ENCODE measurements at places on chromosomes 3 and 15.

DNA sequence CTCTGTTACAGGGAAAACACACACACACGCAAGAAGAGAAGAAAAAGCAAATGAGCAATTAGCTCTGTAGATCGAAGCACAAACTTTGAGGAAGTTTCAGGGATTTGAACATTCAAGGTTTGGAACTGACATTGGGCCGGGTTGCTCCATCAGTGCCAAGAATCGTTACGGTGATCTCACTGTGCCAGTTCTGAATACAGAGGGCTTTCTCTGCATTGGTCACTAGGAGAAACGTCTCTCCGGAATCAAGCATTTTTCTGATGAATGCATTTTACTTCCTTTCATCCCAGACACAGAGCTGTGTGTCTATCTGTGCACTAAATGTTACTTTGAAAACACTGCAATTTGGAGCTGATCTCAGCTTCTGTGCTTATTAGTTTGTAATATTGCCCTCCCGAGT, 11.2 kb downstream of the HRH1 start:
- no peak for DNase-seq

- no peak for DNase-seq
These were observed 16.1 kb upstream of the GCSAM start for GRCh38 chr3:112149136-112149535.

- no peak for DNase-seq
These were observed 2.7 kb upstream of the KNSTRN start for GRCh38 chr15:40379853-40380252.

GRCh38 chr15:34122771-34123183, 20.9 kb downstream of the PGBD4 start:
- DNase-seq = no peak

DNA sequence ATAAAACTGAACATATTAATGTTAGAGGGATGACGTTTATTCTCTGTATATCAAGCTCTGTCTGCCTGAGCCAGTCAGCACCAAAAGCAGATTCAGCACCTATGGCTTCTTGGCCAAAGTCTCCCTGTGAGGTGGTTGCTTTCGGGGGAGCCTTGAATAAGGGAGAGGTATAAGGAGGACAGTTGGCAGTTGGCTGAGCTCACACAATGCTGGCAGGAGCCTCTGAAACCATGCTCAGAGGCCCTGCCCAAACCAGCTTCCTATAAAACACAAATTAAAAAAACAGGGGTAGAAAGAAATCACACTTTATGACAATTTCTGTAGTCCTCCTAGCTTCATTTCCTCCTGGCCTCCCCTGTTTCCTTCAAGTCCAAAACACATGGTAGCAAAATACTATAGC, 18.8 kb downstream of the ARHGEF3 start:
- DNase-seq = no peak

GRCh38 chr3:10289077-10289476, 3.7 kb downstream of the GHRL start:
- no peak for DNase-seq

GRCh38 chr3:70333080-70333479, 20.6 kb upstream of the MDFIC2 start:
- no peak for DNase-seq

- no peak for DNase-seq
These were observed 48.1 kb upstream of the NPAP1 start for GRCh38 chr15:24627443-24627842.

GRCh38 chr3:112741983-112742382, 101.0 kb upstream of the CCDC80 start:
- no peak for DNase-seq

GRCh38 chr3:189638276-189639031, 7.3 kb downstream of the TP63 start:
- DNase-seq = no peak

DNA sequence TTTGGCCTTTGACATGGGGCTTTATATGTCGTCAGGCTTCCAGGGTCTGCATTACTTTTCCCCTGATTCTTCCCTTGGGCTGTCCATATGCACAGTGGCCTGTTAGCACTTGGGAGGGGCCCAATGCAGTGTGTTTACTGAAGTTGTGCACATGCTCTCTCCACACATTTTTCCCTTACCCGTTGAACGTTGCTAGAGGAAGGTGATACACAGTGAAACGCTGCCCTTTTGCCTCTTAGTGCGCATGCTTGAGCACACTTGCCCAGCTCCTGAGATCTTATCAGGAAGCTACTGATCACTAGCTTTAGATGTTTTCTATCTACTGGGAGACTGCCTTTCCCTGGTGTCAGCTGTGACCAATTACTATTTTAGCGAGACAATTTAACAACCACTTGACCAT, 1198.0 kb downstream of the ROBO1 start:
- DNase-seq = no peak

DNA sequence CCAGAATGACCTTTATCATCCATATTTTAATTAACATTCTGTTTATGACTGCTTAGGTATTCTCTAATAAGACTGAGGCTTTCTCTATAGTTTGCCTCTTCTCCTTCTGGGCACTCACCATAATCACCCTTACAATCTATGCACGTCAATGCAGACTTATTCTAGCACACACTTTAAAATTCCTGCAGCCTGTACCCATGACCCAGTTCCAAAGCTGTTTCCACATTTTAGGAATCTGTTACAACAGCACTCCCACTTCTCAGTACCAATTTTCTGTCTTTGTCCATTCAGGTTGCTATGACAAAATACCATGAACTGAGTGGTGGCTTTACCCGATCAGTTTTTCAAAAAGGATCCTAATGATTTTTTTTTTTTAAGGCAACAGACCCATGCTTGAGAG, 103.5 kb downstream of the SOX14 start:
- DNase-seq = no peak

DNA sequence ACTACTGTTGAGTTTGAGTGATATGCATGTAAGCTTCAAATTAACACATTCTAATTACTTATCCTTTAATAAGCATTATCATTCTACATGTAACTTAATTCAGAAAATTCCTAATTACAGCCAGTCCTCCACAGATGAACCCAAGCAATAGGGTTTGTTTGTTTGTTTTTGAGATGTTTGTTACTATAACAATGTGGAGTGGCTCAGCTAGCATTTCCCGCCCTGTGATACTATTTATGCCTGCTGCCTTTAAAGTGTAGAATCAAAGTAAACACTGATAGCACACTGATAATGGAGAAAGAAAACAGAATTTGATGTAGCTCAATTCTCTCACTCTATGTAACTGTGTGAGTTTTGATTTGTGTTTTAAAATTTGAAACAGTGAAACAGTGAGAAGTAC, 105.1 kb upstream of the IGF1R start:
- DNase-seq = no peak

- DNase-seq = no peak
These were observed 208.7 kb downstream of the SOX2 start for GRCh38 chr3:181920409-181920808.

GRCh38 chr3:128783774-128784173, 57.8 kb downstream of the RAB7A start:
- DNase-seq = no peak

GRCh38 chr15:38297623-38298388, 45.2 kb downstream of the SPRED1 start:
- DNase-seq = no peak

DNA sequence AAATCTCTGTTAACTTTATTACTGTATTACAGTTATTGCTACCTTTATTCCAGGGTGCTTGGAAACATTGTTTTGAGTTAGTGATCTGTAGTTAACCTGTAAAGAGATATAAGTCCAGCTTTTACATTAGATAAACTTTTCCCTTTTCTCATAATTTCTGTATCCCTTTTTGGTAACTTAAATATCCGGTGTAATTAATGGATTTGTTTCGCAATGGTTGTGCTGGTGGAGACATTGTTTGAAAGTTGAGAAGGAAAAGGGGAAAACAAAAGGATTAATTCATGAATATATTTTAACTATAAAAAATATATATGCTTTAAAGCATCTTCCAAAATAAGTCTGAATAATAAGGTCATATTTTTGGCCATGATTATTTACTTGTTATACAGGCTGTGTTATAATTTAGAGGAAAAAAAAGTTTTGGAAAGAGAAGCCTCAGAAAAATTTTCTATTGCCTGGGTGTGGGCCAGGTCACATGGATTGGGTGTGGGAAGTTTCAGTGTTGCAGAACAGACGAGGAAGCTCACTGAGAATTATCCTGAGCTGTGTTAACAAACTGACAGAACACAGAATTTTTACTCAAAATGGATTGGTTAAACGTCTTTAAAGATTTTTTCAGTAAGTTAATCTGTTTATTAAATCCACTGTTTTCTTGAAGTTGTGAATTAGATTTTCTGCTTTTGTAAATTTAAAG, 27.7 kb upstream of the IL20RB start:
- no peak for DNase-seq

DNA sequence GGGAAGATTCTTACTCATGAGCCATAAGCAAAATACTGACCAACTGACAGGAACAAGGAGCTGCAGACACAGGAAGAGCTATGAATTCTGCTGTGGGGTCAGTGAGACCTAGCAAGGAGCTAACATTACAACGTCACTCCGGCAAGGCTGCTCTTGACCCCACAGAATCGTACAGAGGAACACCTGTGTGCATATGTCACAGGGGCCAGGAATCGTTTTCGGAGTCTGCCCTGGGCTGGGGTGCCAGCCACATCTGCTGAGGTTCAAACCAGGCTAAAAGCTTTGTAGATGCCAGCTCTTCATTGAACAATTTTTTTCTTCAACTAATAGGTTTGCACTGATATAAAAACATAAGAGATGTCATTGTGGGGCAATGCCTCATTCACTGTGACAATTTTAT, 82.6 kb downstream of the LRRK1 start:
- no peak for DNase-seq

DNA sequence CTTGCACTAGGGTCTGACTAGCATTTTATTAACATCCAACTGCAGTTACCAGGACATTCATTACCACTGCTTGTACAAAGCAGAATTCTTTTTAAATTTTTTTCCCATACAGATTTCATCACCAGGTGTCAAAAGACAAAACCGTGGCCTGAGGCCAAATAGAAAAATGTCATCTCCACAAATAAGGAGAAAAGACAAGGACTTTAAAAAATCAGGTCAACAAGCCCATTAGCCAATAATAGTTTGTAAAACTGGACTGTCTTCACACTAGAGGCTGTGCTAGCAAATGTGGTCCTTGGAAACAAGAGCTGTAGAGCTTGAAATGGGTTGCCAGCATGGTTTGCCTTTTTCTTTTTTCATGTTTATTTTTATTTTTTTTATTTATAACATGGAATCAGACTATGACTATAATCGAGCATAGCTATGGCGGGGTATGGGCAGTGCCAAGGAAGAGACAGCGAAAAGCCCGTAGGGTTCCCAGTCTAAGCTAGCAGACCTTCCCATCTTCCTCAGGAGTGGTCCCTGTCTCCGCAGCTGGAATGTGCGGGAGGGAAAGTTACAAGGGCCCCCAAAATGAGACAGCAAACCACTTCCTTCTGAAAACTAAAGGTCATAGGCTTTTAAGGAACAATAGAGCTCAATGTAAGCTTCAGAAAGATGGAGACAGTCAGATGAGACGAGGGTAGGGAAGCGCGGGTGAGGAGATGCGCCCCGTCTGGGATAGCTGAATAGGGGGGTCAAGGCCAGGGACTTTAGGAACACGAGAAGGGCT, 1.5 kb downstream of the PTPN9 start:
- no peak for DNase-seq

- DNase-seq = no peak
These were observed 53.4 kb downstream of the LARS2 start for GRCh38 chr3:45441584-45442310.

DNA sequence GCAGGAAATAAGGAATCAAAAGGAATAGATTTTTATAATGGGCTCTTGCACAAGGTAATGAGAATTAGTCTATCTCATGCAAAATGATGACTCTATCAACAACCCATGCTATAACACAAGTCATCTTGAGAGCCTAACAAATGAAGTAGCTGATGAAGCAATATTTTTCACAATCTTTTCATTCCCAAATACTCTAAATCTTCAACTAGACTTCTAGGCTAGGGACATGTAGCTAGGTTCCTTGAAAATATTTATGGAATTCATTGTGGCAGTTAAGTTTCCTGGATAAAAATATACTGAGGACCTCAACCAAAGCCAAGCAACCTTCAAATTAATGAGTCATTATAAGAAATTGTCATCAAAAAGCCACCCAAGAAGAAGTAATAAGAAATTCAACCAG, 55.4 kb downstream of the DCBLD2 start:
- no peak for DNase-seq

GRCh38 chr15:45535486-45536042, 13.0 kb upstream of the SLC30A4 start:
- DNase-seq = no peak

DNA sequence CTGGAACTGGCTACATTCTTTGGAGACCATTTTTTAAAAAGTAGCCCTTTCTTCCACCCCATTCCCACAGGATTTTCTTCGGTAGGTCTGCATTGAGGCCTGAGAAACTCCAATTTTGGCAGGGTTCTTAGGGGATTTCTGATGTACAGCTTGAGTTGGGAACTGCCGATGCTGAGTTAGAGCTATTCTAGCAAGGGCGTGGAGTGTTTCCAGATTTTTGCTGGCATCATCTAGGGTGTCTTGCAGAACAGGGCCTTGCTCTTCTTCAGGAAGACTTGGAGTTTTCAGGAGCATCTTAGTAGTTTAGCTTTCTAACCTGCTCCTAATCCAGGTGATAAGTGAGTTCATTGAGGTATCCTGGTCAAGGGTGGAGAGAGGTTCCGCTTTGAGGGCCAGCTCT, 41.0 kb downstream of the SV2B start:
- no peak for DNase-seq

- DNase-seq = no peak
These were observed 36.2 kb downstream of the SLC6A11 start for GRCh38 chr3:10852066-10852808.

GRCh38 chr15:58115692-58116091, 22.5 kb upstream of the AQP9 start:
- DNase-seq = no peak

DNA sequence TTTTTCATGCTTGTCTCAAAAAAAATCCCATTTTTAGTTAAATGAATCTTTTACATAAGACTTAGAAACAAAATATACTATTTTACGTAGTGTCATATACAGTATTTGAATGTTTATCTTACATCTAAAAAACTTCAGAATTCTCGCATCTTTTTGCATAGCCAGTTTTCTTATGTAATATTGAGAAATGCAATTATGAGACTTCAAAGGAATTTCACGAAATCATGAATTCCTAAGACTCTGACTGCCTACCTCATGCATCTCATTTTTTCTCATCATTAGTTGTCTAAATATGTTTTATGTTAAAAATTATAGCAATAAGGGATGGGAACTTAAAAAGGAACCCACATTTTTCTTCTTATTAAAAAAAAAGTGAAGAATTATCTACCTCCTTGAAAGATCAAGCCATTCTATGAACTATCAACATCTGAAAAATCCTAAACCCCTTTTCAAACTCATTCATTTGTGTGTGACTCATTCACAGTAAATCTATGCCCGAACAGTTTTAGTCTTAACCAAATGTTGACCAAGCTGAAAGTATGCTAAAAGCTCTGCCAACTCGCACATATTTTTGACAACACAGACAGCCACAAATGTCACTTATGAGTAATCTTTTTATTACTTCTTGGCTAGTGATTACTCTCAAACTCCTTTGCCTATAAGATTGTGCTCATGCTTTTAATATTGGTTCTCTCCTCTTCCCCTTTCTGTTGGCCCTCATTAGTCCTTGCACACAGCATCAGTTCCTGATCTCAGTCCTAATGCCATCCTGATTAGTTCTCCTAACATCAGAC, 115.9 kb downstream of the DCLK3 start:
- no peak for DNase-seq
